Activated CD4-positive, alpha-beta T cell treated with anti-CD3 and anti-CD28 coated beads, Interleukin-2, amount 50 U/mL, for 4 hours (primary cell): ENCODE measurements at places on chromosomes 7 and 10.

GRCh38 chr10:129935867-129936152 lies 28.3 kb downstream of the EBF3 start:
- DNase-seq: no peak

- no peak for DNase-seq
Measured at GRCh38 chr7:1555046-1555812, 776 bp downstream of the TMEM184A start.

- no peak for DNase-seq
Measured at GRCh38 chr10:103835096-103836050, 20.0 kb downstream of the SH3PXD2A start.

- DNase-seq: no peak
Measured at GRCh38 chr7:24962418-24962962, 17.5 kb downstream of the OSBPL3 start.

GRCh38 chr10:94402204-94402842 lies at the start of gene TBC1D12:
TSS of gene TBC1D12 (plus strand) at chr10:94402541. CDS start at chr10:94402614, 73 bp downstream.
- no peak for DNase-seq

GRCh38 chr10:4830551-4830950 lies 4.5 kb downstream of the AKR1E2 start:
- DNase-seq: no peak

GRCh38 chr7:111732923-111733322 lies 170.6 kb upstream of the IMMP2L start:
- no peak for DNase-seq

- no peak for DNase-seq
Measured at GRCh38 chr10:120749072-120749471, 102.1 kb upstream of the WDR11 start.

DNA sequence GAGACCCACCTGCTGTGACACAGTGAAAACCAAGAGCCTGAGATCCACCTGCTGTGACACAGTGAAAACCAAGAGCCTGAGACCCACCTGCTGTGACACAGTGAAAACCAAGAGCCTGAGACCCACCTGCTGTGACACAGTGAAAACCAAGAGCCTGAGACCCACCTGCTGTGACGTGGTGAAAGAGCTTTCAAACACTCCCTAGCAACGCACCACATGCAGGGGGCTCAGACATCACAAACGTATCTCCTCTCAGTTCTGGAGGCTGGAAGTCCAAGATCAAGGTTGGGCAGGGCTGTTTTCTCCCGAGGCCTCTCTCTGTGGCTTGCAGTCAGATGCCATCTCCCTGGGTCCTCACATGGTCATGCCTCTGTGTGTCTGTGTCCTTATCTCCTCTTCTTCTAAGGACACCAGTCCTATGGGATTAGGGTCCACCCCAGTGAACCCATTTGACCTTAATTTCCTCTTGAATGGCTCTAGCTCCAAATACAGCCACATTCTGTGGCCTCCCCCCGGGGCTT lies 43.8 kb downstream of the INSIG1 start:
- no peak for DNase-seq

- no peak for DNase-seq
Measured at GRCh38 chr10:3895045-3895631, 110.1 kb upstream of the KLF6 start.

DNA sequence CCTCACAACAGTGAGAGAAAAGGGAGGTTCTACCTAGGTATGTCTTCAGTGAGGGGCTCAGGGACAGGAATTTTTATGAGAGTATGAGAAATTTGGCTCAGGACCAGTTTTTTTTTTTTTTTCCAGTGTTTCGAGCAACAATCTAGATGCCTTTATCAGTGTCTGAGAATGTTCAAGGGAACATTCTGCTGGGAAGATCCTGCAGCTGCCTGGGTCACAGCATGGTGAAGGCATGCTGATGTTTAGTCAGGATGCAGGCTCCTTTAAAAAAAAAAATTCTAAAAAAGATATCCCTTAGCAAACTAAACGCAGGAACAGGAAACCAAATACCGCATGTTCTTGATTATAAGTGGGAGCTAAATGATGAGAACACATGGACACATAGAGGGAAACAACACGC lies 31.0 kb downstream of the SBDS start:
- no peak for DNase-seq

- DNase-seq: no peak
Measured at GRCh38 chr10:122087436-122087835, 98.5 kb downstream of the TACC2 start.

DNA sequence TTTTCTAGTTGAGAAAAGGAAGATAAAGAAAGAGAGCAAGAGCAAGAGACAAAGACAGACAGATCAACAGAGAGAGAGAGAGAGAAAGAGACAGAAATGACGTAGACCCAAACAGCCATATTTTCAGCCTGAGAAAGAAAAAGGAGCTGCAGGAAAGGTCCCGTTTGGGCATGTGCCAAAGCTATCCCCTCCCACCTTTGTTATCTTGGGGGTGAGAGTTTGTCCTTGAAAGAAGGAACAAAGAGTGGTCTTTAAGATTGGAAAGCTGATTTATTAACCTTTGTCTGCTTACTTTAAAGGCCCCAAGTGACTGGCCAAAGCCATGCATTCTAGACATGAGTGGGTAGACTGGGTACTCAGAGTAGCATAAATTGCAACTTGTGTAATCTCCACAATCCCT lies 98.2 kb downstream of the AOAH start:
- DNase-seq: no peak

DNA sequence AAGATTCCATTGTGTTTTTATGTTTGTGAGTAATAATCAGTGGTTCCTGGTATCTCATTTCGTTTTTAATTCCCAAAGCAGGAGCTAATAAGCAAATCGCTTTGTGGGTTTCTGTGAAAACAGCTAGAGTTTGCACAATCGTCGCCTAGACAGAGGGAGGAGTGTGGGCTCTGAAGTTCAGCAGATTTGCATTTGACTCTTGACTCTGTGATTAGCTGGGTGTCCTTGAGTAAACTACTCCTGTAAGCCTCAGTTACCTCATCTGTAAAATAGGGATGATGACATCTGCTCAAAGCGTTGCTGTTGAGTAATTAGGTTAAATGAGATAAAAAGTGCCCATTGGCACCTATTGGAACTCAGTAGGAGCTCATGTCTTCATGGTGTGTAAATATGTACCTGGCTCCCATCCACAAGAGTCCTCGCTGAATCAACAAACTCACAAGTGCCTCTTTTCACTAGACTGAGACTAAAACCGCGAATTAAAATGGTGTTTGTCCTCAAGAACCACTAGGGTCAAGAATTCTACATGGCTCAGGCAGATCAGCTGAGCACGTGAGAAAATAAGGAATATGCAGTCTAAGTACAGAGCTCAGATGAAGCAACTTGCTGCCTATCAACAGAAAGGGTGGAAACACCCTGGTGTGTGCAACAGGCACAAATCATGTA lies 385.8 kb upstream of the C7orf33 start:
- DNase-seq: no peak

- no peak for DNase-seq
Measured at GRCh38 chr10:11404901-11405300, 206.5 kb downstream of the USP6NL start.

DNA sequence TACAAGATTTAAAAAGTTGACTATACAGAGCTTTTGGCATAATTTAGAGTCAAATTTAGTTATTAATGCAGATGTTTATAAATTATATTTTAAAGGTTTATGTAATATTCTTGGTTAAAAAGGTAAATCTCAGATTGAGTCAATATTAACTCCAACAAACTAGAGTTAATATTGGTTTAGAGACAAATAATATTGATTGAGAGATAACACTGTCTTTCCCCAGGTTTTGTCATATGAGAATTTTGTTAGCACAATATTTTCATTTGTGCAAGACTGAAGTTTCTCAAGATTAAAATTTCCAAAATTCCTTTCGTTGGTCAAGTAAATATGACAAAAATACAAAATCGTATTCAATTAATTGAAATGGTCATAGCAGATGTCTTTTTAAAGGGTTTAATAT lies 12.9 kb upstream of the AKR1D1 start:
- DNase-seq: no peak
